ENCODE measurements at places on chromosomes 1 and 21. TPM values are rescaled to one million over a fixed set of nuclear protein-coding genes. Genes with fewer than 3 reads are reported as not detected.

KRTAP13-4 gene
- not detected for total RNA-seq

CREB3L4 gene
- total RNA-seq: 6.1 TPM

UTS2 gene
- not detected for total RNA-seq

ABCD3 gene
- 41.6 TPM for total RNA-seq

WNT3A gene
- total RNA-seq: not detected

TDRD5 gene
- not detected for total RNA-seq

VANGL2 gene
- total RNA-seq: 26.1 TPM

BACE2 gene
- 16.8 TPM for total RNA-seq

SLC44A3 gene
- total RNA-seq: 4.7 TPM

GRCh38 chr1:11719313-11720032, 16.5 kb upstream of the AGTRAP start:
- H3K4me3 ChIP-seq: no peak overlapping the region
- peak; percentile 20 for DNase-seq
- no peaks in the 10 kb centered on the region for H3K27me3 ChIP-seq
- no peak overlapping the region for H3K27ac ChIP-seq
- no peaks in the 10 kb centered on the region for H3K36me3 ChIP-seq
- H3K4me1 ChIP-seq: peaks cover 3% of the 10 kb centered on the region

GRCh38 chr1:12649971-12650421, 6.1 kb downstream of the AADACL4 start:
- H3K27me3 ChIP-seq: no peaks in the 10 kb centered on the region
- no peak overlapping the region for H3K27ac ChIP-seq
- H3K36me3 ChIP-seq: no peaks in the 10 kb centered on the region
- no peaks in the 10 kb centered on the region for H3K4me1 ChIP-seq

DNA sequence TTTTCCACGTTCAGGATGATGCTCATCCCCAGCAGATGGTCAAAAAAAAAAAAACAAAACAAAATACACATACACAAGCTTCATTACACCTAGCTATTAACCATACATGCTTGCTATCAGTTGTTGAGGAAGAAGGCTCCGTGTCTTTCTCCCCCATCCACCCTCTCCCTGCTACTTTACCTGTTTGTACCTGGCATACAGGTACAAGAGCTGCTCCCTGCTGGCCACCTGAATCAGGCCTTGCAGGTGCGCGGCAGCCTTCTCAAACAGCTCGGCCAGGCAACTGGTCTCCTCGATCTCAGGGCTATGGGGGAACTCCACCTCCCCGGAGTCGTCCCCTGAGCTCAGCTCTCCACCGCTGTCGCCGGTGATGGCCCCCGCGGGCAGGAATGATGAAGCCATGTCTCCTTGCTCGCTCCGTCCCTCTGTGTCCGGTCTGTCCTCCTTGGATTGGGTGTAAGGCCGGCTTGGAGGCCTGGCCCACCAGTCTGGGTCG, 464 bp downstream of the ACBD6 start:
- H3K27ac ChIP-seq: peak overlapping the region; percentile 92
- no peak for DNase-seq
- H3K4me1 ChIP-seq: no peaks in the 10 kb centered on the region
- H3K27me3 ChIP-seq: no peaks in the 10 kb centered on the region
- peaks cover 2% of the 10 kb centered on the region for H3K36me3 ChIP-seq

DNA sequence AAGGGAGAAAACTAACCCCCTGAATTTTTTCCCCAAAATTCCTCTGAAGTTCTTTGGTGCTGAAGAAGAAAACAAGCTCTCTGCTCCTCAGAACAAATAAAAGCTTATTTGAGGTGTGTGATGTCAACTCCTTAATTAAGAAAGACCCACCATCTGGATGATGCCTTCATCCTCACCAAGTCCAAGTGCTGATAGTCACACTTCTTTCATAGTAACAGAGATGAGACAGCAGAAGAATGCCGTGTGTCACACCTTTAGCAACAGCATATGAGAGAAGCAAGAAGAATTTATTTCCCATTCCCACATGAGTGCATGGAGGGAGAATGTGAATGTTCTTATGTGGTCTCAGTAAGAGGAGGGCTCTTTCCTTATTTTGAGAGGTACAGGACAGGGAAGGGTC, 91.2 kb downstream of the TGFB2 start:
- H3K4me1 ChIP-seq: no peaks in the 10 kb centered on the region
- peaks cover 48% of the 10 kb centered on the region for H3K36me3 ChIP-seq
- no peak overlapping the region for H3K27ac ChIP-seq
- DNase-seq: no peak

GRCh38 chr1:185439727-185440415, 122.8 kb upstream of the IVNS1ABP start:
- peak overlapping the region; percentile 0 for H3K27ac ChIP-seq
- H3K4me3 ChIP-seq: no peak overlapping the region
- DNase-seq: peak; percentile 75
- H3K36me3 ChIP-seq: no peaks in the 10 kb centered on the region
- H3K27me3 ChIP-seq: no peaks in the 10 kb centered on the region

DNA sequence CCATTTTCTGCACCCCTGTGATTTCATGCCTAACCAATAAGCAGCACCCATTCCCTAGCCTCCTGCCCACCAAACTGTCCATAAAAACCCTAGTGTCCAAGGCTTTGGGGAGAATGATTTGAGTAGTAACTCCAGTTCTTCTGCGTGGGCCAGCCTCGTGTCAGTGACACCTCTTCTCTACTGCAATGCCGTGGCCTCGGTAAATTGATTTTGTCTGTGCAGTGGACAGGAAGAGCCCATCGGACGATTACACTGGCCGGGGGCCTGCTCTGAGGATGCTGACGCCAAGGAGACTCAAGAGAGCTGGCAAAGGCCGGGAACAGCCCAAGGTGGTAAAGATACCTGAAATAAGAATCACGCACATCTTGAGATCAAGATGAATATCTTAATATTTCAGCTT, 29.3 kb downstream of the RSPH1 start:
- no peaks in the 10 kb centered on the region for H3K4me1 ChIP-seq
- H3K27me3 ChIP-seq: peaks cover 2% of the 10 kb centered on the region
- H3K27ac ChIP-seq: no peak overlapping the region
- no peak for DNase-seq

DNA sequence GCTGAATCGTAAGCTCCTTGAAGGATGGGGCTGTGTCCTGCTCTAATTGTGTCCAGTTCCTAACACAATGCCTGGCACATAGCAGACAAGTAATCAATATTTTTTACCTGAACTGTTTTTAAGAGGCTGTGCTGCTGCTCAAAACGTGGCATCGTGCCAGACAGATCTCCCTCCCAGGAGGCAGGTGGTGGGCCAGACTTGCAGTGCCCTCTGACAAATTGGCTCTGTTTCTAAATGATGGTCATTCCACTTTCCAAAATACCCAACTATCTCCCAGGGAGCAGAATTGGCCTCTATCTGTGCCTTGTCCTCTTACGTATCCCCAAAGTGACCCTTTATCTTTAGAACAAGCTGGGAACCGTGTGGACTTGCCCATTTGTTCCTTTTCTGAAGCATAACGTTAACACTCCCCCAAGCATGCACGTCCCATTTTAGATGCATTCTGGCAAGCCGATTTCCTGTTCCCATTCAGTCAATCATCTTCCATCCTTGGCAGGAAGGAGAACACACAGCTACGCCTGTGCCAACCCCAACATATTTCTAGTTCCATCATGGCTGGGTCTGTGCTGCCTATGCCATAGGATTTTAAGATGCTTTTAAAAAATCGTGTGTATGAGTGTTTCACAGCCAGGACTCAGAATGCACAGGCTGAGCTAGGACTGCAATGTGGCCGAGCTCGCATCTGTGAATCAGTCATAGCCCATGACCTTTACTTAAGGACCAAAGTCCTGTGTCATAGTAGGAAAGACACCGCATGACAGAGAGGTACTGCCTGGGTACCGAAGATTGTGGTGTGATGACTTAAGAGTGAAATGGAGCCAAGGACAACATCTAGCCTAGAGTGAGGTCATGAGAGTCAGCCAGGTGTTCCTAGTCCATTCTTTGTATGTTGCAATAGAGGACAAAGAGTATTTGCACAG, 408.6 kb downstream of the PRDM2 start:
- H3K4me1 ChIP-seq: no peaks in the 10 kb centered on the region
- DNase-seq: peak; percentile 16
- H3K4me3 ChIP-seq: no peak overlapping the region

- peaks cover 1% of the 10 kb centered on the region for H3K4me1 ChIP-seq
- H3K27me3 ChIP-seq: no peaks in the 10 kb centered on the region
- H3K4me3 ChIP-seq: no peak overlapping the region
- DNase-seq: no peak
Observed at GRCh38 chr1:200530623-200531261, 89.8 kb downstream of the KIF14 start.

DNA sequence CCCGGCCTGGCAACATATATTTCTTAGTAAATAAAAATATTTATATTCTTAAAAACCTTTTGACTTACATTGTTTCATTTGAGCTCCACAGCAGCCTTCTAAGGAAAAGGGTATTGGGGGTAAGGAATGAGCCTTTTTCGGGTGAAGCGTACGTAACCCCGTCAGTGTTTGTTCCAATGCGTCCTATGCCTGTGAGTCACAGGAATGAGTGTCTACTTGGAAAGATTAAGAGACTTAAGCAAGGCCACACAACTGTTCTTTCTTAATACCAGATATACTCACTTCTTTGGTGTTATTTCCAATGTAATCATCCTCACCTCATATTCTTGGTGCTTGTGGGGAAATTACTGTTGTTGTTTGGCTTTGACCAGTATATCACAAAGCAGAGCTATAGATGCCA, 22.7 kb downstream of the WDTC1 start:
- H3K27me3 ChIP-seq: no peaks in the 10 kb centered on the region
- H3K36me3 ChIP-seq: no peaks in the 10 kb centered on the region
- H3K4me1 ChIP-seq: no peaks in the 10 kb centered on the region
- peak; percentile 61 for DNase-seq
- no peak overlapping the region for H3K27ac ChIP-seq

- no peak for DNase-seq
- no peak overlapping the region for H3K4me3 ChIP-seq
- H3K27me3 ChIP-seq: no peaks in the 10 kb centered on the region
- no peak overlapping the region for H3K27ac ChIP-seq
- peaks cover 9% of the 10 kb centered on the region for H3K4me1 ChIP-seq
Observed at GRCh38 chr1:52348704-52349300, 17.2 kb downstream of the CC2D1B start.

- no peaks in the 10 kb centered on the region for H3K36me3 ChIP-seq
- no peak for DNase-seq
- no peak overlapping the region for H3K4me3 ChIP-seq
- H3K27me3 ChIP-seq: peaks cover 9% of the 10 kb centered on the region
- no peak overlapping the region for H3K27ac ChIP-seq
- H3K4me1 ChIP-seq: no peaks in the 10 kb centered on the region
Observed at GRCh38 chr1:154821083-154821482, 49.0 kb downstream of the KCNN3 start.

DNA sequence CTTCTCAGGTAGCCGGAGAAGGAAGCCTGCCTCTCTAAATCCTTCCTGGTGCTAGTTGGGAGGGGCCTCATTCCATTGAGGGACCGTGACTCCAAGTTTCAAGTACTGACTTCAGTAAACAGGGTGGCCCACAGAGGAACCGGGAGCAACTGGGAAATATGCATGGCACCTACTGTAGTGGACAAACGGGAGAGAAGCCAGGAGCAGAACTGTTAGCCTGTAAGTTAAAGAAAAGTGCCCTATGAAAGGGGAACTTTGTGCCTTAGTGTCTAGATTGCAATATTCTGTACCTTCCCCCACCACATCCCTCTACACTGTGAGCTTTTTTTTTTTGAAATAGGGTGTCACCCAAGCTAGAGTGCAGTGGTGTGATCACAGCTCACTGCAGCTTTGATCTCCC, 33.2 kb upstream of the KANK4 start:
- no peak for DNase-seq
- peaks cover 3% of the 10 kb centered on the region for H3K4me1 ChIP-seq
- no peaks in the 10 kb centered on the region for H3K27me3 ChIP-seq
- H3K36me3 ChIP-seq: no peaks in the 10 kb centered on the region
- H3K4me3 ChIP-seq: no peak overlapping the region

- no peaks in the 10 kb centered on the region for H3K27me3 ChIP-seq
- peaks cover 61% of the 10 kb centered on the region for H3K4me1 ChIP-seq
- H3K4me3 ChIP-seq: peak overlapping the region; percentile 55
Observed at GRCh38 chr1:156118177-156118868, 3.8 kb downstream of the LMNA start.

DNA sequence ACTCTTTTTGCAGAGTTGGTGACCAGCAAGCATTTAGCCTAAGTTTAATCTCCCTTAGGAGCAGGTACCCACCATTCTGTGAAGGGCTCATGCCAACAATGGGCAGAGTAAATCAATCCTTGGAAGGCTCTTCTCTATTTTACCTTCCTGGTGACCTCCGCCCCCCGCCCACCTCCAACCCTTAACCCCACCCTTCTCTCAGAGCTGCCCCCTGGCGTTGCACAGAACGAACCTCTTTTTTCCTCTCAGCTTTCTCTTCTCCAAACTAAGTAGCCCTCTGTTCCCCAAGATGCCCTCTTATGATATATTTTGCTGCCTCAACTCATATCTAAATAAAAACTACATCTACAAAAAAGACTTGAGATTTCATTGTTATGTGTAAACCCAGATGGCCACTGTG, 186.8 kb downstream of the SEC16B start:
- H3K4me1 ChIP-seq: no peaks in the 10 kb centered on the region
- no peak for DNase-seq
- no peaks in the 10 kb centered on the region for H3K27me3 ChIP-seq
- no peaks in the 10 kb centered on the region for H3K36me3 ChIP-seq
- no peak overlapping the region for H3K27ac ChIP-seq
- no peak overlapping the region for H3K4me3 ChIP-seq

DNA sequence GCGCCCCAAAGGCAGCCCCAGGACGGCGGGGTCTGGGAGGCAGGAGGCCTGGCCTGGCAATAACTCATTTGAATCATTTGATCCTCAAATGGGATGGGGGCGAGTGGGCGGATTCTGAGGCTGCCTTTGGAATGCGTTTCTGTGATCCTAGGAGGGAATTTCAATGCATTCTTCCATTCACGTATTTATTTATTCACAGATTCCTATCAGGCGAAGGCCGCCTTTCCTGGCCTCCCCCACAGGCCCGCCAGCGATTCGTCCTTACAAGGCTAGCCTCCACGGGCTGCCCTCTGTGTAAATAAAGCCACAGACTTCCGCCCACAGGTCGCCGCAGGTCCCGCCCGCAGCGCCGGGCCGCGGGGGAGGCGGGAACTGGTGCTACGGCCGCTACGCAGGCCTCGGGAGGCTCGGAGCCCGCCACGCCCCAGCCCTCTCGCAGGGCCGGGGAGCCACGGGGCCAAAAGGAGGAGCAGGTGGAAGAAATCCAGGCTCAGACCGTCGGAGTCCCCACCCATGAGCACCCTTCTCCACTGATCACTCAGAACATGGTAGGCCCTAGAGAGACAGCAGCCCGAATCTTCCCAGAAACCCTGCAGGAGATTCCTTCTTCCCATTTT, 31.3 kb upstream of the JUN start:
- peak; percentile 99 for DNase-seq
- no peaks in the 10 kb centered on the region for H3K36me3 ChIP-seq
- H3K27ac ChIP-seq: peak overlapping the region; percentile 79
- H3K4me1 ChIP-seq: peaks cover 63% of the 10 kb centered on the region
- no peaks in the 10 kb centered on the region for H3K27me3 ChIP-seq

All from astrocyte (in vitro differentiated cells and primary cell).